ENCODE measurements at places on chromosomes 7 and 10.

- no peak for DNase-seq
Observed at GRCh38 chr10:21661935-21662334, 127.9 kb downstream of the MLLT10 start.

- DNase-seq = no peak
Observed at GRCh38 chr10:17064435-17064834, 65.2 kb downstream of the CUBN start.

- DNase-seq = no peak
Observed at GRCh38 chr10:125086691-125087090, 73.7 kb downstream of the CTBP2 start.

DNA sequence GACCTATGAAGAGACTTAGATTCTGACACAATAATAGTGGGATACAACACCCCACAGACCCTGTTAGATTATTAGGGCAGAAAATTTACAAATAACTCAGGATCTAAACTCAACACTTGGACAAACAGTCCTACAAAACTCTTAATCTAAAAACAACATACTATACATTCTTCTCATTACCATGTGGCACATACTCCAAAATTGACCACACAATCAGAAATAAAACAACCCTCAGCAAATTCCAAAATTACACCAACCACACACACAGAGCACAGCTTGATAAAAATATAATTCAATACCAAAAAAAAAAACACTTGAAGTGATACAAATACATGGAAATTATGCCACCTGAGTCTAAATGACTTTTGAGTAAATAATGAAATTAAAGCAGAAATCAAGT lies 7.8 kb downstream of the ZNF680 start:
- DNase-seq = no peak

DNA sequence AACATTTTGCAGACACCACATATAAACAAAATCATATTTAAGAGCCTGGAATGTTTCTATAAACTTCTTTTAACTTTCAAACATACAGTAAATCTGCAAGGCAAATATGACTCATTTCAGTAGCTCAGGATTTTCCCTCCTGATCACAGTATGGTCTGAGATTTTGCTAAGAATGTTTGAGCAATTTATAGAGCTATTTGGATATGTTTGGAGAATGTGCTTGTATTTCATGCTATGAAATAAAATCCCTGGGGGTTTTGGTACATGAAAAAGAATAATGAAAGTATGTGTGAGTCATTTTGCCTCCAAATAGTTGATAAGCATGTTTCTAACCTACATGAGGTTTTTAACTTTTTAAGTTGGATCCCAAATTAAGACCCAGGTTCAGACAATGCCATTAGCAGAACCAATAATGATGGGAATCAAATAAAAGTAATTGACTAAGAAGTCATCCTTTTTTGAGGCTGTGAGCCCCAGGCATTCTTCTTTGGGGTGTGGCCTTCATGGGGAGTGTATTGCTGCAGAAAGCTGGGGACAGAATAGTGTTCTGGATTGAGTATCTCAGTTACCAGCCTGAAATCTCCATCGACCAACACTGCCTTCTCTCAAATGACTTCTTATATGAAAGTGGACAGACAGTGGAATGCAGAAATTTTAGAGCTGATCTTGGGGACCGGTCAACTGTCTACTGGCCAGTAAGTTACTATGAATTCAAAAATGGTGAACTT lies 66.1 kb upstream of the AGBL3 start:
- no peak for DNase-seq

DNA sequence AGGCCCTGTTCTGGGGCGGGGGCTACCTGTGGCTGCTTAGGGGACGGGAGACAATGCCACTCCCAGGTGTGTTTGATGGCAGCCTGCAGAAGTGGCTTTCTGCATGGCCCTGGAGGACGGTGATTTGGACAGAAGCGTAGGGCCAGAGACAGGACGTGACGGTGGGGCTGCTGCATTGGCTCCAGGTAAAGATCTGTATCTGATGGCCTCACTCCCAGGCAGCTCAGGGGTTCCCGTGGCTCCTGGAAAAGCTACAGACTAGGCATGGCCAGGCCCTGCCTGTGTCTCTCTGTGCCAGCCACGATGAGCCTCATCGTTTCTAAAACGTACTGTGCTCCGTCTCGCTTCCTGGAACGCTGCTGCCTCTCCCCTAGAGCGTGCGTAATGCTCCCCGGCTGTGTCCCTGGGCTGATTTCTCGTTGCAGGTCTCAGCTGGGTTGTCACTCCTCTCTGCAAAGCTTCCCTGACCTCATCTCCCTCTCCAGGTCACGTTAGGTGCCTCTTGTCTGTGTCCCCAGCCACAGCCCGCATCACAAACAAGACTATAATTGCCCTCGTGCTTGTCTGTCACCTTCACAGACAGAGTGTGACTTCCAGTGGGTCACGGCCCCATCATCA lies 12.6 kb downstream of the GTF2IRD1 start:
- no peak for DNase-seq

DNA sequence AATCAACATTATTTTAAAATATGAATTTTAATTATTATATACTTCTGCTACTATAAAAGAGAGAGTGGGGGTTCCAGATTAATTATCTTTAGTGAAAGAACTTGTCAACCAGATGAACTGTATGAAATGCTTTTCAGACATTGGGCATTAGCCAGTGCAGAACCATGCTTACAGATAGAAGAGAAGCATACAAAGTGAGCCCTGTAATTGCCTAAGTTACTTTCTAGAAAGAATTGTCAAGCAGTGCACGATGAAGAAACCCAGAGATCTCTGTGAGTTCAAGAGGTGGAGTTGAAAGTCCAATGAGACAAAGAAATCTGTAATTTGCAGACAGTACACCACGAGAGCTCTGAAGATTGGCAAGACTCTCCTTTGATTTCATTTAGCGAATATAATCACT lies 166.7 kb downstream of the CDC14C start:
- no peak for DNase-seq

- no peak for DNase-seq
Observed at GRCh38 chr7:13933091-13933490, 56.4 kb downstream of the ETV1 start.

- no peak for DNase-seq
Observed at GRCh38 chr7:31052841-31053601, 913 bp downstream of the ADCYAP1R1 start.

Measured in stimulated activated naive CD8-positive, alpha-beta T cell treated with anti-CD3 and anti-CD28 coated beads, Interleukin-15, Interleukin-2, amounts not matched to agents 100 U/mL and 50 U/mL, for 24 hours (primary cell).